Stimulated activated CD4-positive, alpha-beta T cell treated with anti-CD3 and anti-CD28 coated beads, Interleukin-15, amount 100 ng/mL, for 1 hour (primary cell): ENCODE measurements at places on chromosomes 11 and 22.

DNA sequence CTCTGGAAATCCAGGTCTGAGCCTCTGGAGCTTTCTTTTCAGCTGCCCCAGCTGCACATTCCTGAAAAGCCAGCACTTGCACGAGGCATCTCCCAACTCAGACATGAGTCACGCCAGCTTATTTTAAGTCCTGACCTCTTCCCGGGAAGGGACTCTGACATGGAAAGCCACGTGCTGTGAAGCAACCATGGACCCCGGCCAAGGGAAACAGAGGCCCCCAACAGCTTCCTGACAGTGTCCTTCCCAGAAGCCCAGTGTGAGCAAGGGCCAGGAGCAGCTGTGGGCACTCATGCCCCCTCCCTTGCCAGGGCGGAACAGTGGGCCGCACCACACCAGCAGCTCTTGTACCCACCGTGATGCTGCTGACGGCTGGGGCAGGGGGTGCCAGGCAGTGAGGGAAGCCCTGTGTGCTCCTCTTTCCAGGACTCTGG, 118.8 kb upstream of the CADM1 start:
- DNase-seq = no peak

DNA sequence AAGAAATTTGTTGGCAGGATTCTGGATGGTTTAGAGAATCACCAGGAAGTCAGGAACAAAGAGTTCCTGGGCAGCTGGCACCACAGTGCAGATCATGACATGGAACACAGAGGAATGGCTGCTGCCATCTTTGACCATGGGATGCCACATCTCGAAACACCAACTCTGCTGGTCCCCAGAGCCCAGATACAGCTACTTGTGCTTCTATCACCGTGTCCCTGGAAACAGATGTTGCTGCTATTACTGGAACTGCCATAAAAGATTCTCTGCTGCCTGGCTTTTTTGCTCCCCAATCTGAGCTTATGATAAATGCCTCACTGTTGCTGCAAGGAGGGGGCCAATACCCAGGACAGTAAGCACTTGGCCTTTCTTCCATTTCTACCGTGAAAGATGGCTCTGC, 185.2 kb downstream of the CSNK2A3 start:
- DNase-seq = no peak

GRCh38 chr11:122287401-122287800, 171.4 kb upstream of the BLID start:
- DNase-seq = no peak

DNA sequence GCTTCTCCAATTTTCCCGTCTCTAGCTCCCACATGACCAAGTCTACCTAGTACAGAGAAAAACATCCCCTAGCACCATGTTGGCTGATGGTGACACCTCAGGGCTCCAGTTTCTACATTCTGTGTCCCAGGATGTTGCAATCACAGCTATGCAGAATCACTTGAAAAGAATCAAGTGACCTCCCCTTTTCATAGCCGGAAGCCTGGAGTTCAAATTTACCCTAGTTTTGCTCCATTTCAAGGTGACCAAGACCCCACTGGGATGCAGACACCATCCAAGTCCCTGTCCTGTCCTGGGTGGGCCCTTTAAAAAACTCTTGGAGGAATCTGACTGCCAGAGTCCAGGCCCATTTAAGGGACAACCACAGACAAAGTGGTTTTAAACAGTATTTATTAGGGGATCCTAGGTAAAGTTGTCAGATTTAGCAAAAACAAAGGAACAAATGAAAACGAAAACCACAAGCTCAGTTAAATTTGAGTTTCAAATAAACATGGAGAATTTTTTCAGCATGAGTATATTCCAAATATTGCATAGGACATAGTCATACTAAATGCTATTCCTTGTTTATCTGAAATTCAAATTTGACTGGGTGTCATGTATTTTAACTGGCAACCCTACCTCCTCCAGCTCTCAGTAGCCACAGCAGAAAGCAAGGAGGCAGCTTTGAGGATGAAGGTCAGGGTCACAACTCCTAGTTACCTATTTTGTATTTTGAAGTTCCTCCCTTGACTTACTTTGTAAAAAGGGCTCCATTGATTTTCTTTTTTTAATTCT, 52.4 kb downstream of the MIAT start:
- no peak for DNase-seq

- no peak for DNase-seq
Observed at GRCh38 chr11:90468923-90469322, 246.1 kb upstream of the CHORDC1 start.

DNA sequence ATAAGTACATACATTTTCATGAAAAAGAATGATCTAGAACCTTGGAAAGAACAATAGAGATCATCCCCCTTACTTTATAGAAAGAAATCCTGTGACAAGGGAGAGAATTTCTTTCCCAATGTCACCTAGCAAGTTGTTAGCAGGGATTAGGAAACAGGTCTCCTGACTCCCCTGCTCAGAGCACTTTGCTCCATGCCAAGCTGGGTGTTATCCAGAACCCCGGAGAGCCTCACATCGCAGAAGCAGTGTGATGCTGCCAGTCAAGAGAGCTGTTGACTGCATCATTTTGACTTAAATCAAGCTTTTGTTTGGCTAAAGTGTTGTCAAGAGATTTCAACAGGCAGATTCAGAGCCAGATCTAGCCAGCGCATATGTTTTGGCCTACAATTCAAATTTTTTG, 3.6 kb upstream of the RRAS2 start:
- no peak for DNase-seq

- no peak for DNase-seq
Observed at GRCh38 chr22:46229701-46230100, 20.4 kb downstream of the CDPF1 start.

DNA sequence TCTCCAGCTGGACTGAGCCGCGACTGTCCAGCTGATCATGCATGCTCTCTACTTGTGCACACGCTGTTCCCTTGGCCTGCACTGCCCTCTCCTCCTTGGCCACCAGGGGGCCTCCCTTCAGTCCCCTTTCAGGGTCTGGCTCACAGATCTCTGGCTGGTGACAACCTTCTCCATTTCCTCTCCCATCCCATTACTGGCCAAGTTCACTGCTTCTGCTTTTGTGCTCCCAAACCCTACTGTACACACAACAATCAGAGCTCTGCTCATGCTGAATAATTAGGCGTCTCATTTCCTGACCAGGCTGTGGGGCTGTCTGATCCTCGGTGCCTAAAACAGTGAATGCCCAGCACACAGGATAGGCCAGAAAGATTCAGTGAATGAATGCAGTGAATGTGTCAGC, 224.0 kb upstream of the NARS2 start:
- DNase-seq = no peak

- no peak for DNase-seq
Observed at GRCh38 chr11:113668255-113668654, 37.9 kb downstream of the TMPRSS5 start.

GRCh38 chr11:116173941-116174911, 598.6 kb downstream of the BUD13 start:
- no peak for DNase-seq

- DNase-seq = no peak
Observed at GRCh38 chr11:63212742-63213141, 30.7 kb downstream of the SLC22A25 start.

GRCh38 chr11:132158091-132158490, 787.7 kb downstream of the NTM start:
- DNase-seq = no peak

DNA sequence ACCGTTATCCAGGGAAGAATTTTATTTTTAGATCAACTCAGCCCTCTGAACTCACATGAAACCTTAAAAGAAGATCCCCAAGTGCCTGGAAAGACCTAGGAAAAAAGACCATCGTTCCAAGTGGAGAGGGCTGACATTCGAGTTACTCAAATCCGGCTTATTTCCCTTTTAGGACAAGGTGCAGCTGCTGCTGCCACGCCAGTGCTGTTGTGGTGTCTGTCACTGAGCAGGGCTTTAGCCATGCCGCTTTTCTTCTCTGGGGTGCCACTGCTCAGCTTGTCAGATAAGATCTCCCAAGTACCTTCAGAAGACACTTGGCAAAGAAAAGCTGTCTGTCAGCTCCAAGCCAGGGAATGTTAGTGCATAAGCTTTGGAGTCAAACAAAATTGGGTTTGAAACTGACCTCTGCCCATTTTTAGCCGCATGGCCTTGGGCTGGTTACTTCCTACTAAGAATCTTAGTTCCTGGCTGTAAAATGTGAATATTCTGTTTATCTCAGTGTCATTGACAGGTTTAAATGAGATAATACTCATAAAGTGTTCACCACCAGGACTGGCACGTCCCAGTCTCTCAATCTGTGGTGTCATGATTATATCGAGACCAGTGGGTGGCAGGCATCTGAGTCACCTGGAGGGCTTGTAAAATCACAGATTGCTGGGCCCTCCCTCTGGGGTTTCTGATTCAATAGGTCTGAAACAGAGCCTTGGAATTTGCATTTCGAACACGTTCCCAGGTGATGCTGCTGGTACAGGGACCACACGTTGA, 117.5 kb downstream of the PKNOX2 start:
- DNase-seq = no peak

DNA sequence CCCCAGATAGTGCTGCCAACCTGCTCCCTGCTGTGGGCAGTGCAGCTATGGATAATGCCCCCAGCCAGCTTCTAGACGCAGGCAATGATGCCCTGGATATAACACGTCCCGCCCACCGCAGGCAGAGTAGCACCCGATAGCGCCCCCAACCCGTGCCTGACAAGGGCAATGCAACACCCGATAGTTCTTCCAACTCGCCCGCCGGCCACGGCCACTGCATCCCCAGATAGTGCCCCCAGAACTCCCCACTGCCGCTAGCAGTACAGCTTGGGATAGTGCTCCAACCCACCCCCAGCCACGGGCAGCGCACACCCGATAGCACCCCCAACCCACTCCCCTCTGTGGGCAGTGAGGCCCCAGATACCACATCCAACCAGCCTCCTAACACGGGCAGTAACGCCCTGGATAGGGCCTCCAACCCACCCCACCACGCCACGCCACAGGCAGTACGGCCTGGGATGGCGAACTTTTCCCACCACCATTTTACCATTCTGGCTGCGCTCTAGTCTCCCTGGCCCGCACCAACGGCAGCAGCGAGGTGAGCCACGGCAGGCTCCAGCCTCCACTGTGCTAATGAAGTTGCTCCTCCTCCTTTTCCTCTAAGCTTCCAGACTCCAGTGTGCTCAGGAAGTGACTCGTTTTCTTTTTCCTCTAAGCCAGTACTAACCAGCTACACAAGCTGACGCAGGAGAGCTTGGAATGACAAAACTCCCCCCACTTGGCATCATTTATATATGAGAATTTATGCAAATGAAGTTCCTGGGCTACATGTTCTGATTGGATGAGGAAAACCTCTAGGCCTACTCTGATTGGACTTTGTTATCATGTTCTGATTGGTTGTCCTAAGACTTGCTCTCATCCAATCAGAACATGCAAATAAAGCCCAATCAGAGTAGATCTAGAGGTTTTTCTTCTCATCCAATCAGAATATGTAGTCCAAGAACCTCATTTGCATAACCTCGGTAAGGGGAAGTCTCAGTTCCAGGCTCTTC, 3.0 kb upstream of the RFPL3 start:
- DNase-seq = no peak

- no peak for DNase-seq
Observed at GRCh38 chr11:107392611-107393010, 65.0 kb downstream of the CWF19L2 start.

GRCh38 chr11:89136606-89137005, 41.1 kb upstream of the TYR start:
- no peak for DNase-seq

- DNase-seq = no peak
Observed at GRCh38 chr22:32311551-32312071, 46.1 kb upstream of the RFPL3 start.

GRCh38 chr11:133526790-133527189, 5.5 kb downstream of the OPCML start:
- DNase-seq = no peak

GRCh38 chr22:40324468-40325305, 21.6 kb upstream of the ADSL start:
- DNase-seq = no peak

- no peak for DNase-seq
Observed at GRCh38 chr11:71988050-71988449, 10.7 kb upstream of the IL18BP start.

GRCh38 chr11:108500721-108501120, 2.5 kb upstream of the POGLUT3 start:
- DNase-seq = no peak

DNA sequence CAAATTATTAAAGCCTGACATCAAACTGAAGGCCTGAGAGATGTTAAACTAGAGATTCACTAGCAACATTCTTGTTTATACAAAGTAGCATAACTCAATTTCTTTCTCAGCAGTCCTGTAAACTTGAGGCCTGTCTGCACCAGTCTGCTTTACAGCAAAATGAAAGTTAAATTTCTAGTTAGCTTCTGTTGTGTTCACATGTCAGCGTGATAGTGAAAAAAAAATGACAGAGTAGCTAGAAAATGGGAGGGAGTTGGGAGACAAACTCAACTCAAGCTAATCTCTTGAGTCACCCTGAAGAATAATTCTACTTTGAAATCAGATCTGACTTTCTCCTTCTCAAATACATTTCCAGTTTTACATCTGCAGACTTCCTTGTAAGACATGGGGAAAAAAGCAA, 6.5 kb downstream of the RBFOX2 start:
- no peak for DNase-seq

GRCh38 chr11:111851636-111852035, 19.7 kb downstream of the ALG9 start:
- no peak for DNase-seq

DNA sequence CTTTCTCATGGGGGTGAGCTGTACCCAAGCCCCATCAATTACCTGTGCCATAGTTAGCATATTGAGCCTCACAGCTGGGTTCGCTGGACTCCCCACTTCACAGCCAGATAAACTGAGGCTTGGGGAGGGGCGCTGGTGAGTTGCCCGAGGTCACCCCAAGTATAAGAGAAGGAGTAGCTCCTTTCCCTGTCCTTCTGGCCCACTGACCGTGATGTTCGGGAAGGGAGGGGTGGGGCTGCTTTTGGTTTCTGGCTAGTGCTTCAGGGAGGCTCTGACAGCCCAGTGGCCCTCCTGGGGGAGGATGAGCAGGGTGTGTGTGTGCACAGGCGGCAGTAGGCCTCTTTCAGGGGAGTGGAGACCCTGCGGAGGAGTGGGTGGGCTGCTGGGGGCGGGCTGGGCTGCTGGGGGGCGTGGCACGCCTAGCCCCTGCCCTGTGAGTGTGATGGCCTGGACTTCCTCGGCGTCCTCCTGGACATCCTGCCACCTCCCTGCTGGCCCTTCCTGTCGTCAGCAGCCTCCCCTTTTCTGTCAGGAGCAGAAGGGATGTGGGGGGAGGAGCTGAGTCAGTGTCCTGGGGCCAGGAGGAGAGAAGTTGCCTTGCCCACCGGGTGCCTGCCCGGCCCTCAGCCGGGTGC, 50.3 kb downstream of the TRIOBP start:
- no peak for DNase-seq
